Stimulated activated CD8-positive, alpha-beta memory T cell treated with anti-CD3 and anti-CD28 coated beads, Interleukin-4, amount 100 ng/mL, for 1 hour (primary cell): ENCODE measurements at places on chromosomes 11 and 22.

DNA sequence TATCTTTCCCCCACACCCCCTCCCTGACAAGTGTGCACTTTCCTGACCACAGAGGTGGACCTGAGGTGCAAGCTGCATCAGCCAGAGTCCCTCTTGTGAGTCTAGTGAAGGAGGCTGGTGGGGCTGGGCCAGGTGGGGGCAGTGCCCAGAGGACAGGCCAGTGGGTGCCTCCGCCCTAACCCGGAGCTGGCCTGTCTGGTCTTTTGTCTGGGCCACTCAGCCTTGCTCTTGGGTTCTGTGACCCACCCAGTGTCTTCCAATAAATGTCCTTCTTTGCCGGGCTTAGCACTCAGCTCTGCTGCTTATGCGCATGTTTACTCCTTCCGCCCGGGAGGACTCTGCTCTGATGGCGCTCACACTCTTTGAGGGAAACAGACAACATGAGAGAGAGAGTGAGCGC is 526.2 kb downstream of the TBC1D22A start:
- no peak for DNase-seq

DNA sequence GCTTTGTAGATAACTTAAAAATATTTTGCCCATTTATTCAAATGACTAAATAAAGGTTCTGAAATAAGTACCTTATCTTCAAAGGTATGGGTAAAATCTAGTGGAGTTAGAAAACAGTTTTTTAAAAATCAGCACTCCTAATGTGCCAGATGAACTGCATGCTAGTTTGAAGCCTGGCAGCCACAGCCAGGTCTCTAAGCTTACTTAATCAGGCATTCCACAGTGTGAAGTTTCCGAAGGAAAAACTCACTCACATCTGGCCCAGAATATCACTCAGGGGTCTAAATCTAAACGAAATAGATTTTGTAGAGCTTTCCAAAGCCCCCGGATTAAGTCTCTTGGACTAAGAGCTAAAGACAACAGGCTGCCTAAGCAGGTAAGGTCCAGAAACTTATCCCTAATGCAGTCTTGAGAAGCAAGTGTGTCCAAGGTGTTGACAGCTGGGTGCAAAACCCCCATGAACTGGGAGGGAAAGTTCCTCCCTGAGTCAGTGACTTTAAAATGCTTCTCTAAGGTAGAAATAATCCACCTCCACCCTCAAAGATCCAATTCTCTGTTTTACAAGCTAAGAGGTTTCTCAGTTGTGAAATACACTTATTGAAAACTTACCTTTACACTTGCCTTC is 157.6 kb downstream of the FCHSD2 start:
- DNase-seq = no peak

DNA sequence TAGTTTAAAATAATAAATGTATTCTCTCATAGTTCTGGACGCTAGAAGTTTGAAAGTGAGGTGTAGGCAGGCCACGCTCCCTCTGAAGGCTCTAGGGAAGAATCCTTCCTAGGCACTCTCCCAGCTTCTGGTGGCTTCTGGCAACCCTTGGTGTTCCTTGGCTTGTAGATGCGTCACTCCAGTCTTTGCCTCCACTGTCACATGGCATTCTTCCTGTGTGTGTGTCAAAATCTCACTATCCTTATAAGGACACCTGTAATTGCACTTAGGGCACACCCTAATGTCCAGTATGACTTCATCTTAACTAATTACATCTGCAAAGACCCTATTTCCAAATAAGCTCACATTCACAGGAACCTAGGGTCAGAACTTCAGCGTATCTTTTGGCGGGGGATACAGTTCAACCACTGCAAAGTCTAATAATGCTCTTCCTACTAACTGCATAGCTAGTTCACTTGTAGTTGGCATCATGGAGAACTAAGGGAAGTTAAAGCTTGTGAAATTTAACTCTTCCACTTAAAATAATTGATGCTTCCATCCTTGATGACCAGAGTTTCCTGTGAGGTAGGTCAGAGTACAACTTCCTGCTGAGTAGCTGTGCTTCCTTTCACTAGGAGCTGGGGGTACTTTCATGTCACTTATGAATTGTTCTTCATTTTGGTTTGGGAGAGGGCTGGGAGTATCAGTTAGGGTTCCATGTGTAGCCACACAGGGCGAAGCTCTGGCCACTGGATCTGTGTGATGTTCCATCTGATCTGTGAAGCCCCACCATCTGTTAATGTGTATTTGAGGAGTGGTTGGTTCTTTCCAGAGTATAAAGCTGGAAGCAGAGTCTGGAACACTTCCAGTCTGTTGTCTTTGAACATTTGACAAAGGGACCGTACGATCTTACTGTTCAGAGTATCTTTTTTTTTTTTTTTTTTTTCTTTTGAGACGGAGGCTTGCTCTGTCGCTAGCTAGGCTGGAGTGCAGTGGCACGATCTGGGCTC is 10.5 kb downstream of the YWHAH start:
- no peak for DNase-seq

DNA sequence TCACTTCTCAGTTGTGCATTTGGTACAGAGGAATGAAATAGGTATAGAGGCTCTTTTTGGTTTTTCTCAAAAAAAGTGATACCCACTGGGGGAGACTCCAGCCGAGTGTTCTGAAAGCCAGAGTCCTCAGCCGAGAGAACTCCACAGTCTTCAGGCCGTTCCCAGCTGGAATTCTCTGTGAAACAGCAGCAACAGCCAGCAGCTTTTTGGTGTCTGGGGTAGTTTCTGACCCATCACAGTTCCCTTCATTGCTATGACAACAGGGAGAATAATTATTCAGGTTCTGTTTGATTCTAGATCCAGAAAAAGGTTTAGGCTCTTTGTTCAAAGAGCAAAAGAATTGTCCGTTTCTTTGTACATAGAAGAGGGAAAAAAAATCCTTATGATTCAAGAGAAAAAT is 84.6 kb downstream of the C22orf31 start:
- no peak for DNase-seq

GRCh38 chr11:36492724-36493304 is 17.3 kb downstream of the TRAF6 start:
- DNase-seq = no peak

DNA sequence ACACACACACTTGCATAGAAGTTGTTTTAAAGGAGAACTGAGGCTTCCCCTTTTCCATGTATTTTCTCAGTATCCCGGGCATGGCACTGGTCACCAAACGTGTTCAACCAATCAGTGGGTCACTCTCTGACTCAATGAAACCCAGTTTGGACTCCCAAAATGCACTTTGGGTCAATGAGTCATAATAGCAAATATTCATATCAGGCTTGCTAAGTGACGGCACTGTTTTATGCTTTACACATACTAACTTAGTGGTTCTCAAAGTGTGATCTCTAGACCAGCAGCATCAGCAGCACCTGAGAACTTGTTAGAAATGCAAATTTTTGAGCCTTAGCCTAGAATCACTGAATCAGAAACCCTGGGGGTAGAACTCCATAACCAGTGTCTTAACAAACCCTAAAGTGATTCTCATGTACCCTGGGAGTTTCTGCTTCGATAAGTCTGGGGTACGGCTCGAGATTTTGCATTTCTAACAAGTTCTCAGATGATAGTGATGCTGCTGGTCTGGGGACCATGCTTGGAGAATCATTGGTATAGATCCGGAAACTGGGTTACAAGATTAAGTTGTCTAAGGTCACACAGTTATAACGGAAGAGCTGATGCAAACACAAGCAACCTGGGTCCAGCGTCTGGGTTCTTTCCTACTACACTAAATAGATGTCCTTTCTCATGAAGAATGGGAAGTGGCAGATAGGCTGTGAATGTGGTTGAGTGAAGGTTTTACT is 35.6 kb downstream of the ETS1 start:
- DNase-seq = no peak
